H7 (cell line): ENCODE measurements at places on chromosomes 2 and 18. TPM values are rescaled to one million over a fixed set of nuclear protein-coding genes. Genes with fewer than 3 reads are reported as not detected.

EIPR1 gene
- 52.6 and 60.4 TPM in 2 replicates for total RNA-seq

GCG gene
- total RNA-seq = not detected in 2 replicates

- DNase-seq = no peak
These were observed 8.8 kb upstream of the ITGB6 start for GRCh38 chr2:160208655-160209515.

- DNase-seq = no peak
These were observed 280.0 kb upstream of the RAB12 start for GRCh38 chr18:8329186-8329771.

GRCh38 chr2:140701726-140702125 lies 1429.1 kb downstream of the LRP1B start:
- no peak for DNase-seq

DNA sequence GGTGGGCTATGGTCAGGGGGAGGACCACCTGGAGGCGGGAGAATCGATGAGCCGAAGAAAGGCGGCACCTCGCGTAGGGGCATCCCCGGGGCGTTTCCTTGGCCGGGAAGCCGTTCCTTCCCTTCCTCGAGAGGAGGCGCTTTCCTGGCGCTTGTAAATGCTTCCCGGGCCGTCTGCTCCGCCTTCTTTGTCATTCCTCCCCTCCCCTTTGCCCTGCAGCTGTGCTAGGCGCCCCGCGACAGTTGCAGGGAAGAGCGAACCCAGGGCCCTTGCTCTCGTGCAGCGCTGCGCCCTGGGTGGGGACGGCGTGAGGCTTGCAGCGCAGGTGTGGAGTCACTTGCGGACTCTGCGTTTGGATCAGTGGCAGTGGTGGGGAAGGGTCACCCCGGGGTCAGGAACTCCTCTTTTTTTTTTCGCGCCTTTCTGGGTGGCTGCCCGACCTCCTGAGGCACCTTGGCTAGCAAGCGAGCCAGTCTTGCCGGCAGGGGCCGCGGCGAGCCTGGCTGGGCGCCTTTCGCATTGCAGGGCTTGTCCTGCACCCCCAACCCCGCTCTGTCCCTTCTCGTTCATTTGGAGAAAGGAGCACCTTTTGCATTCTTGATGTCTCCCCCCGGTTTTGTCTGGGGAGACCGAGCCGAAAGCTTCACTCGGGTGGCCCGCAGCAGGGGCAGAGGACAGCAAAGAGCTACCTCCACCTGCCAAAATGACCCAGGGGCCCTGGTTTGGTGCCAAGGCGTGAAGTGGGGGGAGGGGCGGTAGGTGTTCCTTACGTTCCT lies 858 bp downstream of the KCNS3 start:
- peak; percentile 92 for DNase-seq
